Activated naive CD4-positive, alpha-beta T cell (primary cell): ENCODE measurements at places on chromosomes 7 and 10.

DNA sequence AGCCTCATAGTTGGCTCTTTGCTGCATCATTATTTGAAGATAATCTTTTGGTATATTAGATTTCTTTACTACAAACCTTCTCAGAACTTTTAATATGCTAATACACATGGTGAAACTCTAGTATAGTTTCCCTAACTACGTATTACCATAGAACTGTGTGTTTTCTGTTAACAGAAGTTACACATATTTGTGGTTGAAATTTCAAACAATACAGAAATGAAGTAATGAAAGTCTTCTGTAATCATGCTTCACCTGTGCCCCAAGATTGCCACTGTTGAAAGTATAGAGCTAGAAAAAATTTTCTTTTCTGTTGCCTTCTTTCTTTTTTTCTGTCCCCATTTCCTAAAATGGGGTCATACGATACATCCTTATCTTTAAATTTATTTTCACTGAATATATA, 9.1 kb downstream of the BMPR1A start:
- DNase-seq = no peak

- no peak for DNase-seq
These were observed 575.6 kb downstream of the ARL4A start for GRCh38 chr7:13262929-13263530.

DNA sequence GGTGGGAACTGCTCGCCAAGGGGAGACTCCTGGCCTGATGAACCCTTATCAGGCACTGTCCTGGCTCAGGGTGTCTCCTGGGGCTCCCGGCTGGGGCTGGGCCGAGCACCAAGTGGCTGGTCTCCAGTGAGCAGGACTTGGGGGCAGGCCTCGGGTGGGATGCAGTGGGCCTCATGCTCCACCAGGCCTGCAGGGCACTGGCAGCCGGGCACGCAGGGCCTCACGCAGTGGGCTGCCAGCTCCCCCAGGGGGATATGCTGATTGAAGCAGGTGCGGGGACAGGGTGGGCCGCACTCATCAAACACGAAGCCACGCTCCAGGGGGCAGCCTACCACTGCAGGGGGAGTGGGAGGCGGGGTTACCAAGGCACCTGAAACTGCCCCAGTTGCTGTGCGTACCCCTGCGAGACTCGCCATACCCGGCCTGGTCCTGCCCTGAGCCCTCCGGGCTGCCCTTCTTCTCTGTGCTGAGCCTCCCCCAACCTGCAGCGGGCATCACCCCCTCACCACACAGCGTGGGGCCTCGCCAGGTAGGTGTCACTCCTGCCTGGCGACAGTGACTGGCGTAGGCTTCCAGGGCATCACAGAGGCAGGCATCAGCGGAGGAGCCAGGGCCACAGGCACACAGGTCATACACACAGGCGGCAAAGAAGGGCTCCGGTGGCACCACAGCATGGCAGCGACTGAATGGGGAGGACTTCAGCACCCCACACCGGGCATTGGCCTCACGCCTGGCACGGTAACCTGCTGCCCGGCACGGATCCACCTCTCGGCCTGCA, 14.5 kb downstream of the ATP6V1F start:
- DNase-seq = no peak

- DNase-seq = peak; percentile 45
These were observed 623 bp downstream of the TYSND1 start for GRCh38 chr10:70145666-70146488.

DNA sequence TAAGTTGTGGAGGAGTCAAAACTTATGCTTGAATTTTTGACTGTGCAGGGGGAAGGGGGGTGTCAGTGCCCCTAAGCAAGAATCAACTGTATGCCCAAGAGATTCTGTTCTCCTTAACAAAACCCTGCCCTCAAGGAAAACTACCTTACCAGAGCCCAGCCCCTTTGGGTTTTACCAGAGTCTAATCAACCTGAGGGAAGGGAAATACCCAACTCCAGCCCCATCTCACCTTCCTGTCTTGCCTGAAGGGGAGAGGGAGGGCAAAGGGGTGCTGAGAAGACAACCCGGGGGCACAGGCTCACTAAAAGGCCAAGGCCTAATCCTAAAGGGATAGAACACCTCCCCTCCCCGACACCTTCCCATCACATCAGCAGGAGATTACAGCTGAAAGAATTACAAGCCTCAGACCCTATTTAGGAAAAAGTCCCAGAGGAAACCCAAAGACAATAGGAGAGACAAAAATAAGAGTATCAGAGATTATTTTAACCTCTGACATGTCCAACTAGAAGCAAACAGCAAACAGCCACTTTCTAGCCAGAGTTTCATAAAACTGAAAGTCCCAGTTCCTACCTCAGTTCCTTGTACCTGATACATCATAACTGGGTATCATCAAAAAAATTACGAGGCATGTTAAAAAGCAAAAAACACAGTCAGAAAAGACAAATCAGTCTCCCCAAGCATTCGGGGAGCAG, 26.8 kb upstream of the C7orf33 start:
- DNase-seq = no peak

- DNase-seq = no peak
These were observed 207.6 kb upstream of the TMEM72 start for GRCh38 chr10:44703241-44704155.

GRCh38 chr10:122326385-122326784, 48.1 kb upstream of the PLEKHA1 start:
- no peak for DNase-seq

GRCh38 chr7:41918597-41918996, 215.7 kb upstream of the INHBA start:
- DNase-seq = no peak

- DNase-seq = no peak
These were observed 42.5 kb downstream of the KLHDC10 start for GRCh38 chr7:130112662-130113425.

- no peak for DNase-seq
These were observed 322.8 kb upstream of the ANKRD30A start for GRCh38 chr10:36802490-36803153.

GRCh38 chr7:121083138-121083789, 94.8 kb downstream of the CPED1 start:
- DNase-seq = no peak

DNA sequence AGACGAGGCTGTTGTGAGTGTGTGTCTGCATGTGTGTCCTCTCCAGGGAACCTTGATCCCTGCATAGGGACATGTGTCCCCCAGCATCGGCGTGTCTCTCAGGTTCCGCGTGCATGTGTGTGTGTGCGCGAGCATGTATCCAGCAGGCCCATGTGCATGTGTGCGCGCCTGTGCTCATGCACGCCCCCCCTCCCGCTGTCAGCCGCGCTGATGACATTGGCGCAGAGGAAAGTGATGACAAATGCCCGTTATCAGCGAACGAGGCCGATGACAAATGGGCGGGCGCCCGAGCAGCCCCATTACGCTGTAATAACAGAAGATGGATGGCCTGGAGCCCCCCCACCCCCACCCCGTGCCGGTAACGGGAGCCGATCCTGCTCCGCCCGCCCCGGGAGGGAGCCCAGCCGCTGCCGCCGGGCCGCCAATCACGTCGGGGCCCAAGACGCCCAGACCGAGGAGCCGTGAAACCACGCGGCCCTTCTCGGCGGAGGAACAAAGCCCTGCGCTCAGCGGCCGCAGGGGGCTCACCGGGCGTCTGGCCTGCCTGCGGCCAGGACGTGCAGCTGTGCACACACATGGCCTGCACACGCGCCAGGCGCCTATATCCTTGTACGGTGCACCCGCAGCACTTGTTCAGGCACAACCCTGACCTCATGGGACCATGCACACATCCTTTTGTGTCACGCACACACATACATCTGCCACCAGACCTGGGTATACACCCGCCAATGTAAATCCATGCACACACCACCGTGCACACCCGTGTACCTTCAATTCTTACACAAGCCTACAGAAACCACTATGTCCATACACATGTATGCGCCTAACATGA, 21.5 kb downstream of the POLL start:
- no peak for DNase-seq

DNA sequence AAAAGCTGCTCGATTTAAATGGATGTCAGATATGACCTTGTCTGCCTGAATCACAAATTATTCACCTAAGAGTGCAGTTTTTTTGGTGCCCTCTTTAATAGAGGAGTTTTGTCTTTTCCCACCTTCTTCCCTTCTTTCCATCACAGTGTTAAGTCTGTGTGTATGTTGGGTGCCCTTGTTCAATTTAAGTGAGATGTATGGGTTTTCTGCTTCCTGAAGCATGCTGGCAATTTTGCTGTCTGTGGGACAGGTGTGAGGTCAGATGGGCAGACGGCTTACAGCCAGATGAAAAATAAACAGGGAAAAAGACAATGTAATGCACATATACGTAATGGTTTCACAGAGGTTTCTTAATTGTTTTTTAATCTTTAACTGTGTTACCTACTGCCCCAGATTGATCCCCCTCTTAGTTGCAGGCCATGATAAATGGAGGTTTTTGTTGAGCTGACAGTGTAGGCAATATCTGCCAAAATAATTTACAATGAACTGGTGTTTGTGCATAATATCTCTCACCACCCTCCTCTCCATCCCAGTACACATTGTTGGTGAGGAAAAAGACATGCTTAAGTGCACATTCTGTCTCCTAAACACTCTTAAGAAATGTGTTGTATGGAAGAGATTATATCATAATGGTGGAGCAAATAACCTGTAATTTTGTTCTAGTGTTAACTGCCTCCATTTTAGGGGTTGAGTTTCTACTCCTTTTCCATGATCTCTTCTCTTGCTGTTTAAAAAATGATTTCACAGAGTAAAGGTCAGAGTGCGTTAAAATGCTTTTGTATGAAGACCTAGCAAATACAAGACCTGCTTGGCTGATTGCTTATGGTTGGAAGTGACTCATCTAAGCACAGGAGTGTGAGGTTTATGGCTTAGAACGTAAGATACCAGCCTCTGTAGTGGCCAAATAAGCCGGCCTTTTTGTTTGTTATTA, 123.9 kb downstream of the LRRC4 start:
- no peak for DNase-seq

GRCh38 chr7:50405221-50405620, 44.9 kb downstream of the FIGNL1 start:
- no peak for DNase-seq

DNA sequence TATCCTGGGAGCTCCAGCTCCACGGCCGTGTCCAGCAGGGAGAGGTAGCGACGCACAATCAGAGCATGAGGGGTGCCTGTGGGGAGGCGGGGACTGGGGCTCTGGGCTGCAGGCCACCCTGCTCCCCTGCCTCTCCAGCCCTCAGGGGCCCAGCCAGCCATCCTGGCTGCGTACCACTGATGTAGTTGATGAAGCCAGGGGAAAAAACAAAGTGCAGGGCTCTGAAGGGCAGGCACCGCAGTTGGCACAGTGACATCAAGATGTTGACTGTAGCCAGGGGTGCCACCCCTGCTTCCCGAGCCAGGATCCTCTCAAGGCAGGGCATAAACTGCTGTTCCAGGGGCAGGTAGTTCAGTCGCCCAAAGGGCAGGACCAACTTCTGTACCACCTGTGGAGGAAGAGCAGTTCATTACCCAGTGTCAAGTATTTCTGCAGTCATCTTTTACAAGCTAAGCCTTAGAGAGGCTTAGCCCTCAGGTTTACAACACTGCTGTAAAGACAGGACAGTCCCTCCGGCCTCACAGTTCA, 2.8 kb downstream of the FASTK start:
- DNase-seq = no peak

DNA sequence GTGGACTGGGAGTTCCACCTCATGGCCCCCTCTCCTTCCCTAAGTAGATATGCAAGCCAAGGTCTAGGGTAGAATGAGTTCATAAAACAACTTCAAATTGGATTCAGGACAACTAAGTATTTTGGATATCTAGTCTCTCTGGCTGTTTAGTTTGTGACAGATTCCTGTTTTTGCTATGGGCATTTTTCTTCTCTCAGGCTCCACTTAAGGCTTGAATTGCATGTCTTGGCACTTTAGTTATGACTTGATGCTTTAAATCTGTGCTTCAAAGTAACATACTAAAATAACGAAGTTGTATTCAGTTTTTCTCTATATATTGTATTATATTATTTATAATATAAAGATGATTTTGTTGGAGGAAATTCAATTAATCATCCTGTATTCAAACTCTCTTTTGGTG, 873.4 kb upstream of the MBL2 start:
- no peak for DNase-seq

DNA sequence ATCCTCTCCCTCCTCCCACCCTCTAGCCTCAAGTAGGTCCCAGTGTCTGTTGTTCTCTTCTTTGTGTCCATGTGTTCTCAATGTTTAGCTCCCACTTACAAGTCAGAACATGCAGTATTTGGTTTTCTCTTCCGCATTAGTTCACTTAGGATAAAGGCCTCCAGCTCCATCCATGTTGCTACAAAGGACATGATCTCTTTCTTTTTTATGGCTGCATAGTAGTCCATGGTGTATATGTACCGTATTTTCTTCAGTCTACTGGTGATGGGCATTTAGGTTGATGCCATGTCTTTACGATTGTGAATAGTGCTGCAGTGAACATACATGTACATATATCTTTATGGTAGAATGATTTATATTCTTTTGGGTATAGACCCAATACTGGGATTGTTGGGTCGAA, 1.6 kb upstream of the GOT1 start:
- no peak for DNase-seq

DNA sequence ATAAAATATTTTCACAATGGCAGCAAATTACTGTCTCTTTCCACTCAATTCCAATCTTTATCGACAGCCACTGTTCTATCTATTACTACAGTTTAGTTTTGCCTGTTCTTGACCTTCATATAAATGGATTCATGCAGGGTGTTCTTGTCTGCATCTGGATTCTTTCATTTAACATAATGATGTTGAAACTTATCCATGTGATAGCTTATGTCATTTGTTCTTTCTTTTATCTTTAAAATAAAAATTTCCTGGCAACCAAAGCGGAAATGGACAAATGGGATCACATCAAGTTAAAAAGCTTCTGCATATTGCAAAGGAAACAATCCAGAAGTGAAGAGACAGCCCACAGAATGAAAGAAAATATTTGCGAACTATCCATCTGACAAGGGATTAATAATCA, 20.5 kb upstream of the DMTF1 start:
- DNase-seq = no peak

GRCh38 chr7:112067200-112067599, 139.0 kb downstream of the DOCK4 start:
- DNase-seq = no peak
